ENCODE measurements at places on chromosomes 2 and 18.

DNA sequence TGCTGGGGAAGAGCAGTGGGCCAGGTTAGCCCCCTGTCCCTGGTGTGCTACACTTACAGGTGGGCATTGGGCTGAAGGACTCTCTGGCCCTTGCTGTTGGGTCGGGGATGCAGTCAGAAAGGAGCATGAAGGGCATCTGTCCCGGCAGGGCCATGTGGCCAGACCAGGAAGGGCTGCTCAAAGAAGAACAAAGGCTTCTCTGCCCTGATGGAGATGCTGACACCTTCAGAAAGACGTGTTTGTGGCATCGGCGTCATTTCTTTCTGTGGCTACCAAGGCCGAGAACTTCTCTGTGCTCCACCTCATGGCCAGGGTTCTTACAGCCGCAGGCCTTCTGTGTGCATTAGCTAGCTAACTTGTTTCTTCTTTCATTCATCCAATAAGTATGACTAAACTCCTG is 239.1 kb downstream of the FAM210A start:
- no peak for DNase-seq

GRCh38 chr2:236605345-236605734 is 35.7 kb downstream of the ACKR3 start:
- no peak for DNase-seq

DNA sequence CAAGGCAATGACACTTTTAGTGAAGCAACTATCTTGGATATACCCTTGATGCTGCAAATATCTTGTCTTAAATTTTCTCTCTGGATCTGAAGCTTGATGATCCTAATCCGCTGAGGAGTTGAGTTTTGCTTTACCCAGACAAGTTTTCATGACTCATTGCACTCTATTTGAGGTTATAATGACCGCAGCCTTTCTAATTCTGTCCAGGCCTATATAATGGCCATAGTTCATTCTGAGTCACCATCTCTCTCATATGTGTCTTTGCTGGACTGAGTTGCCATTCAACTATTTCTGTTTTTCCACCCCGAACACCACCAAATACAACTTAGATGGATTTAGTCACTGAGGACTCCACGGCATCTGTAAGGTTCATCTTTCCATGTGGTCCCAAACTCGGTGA is 802.1 kb upstream of the FAM98A start:
- no peak for DNase-seq

DNA sequence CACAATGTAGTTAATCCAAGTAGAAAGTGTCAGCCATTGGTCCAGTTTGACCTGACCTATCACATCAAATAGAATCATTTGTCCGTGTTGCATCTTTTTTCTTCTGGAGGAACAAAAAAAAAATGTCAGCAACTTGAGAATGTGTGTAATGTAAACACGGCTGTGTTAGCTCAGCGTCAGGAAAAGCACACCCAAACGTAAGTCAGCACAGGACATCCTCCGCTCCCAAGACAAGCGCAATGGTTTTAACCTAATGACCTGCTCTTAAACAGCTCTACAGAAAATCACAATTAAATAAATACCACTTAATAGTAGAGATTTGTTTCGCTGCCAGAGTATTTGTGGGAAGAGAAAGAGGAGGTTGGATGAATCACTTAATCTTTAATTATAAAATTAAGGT is 59.4 kb downstream of the OSR1 start:
- DNase-seq, result no peak

- DNase-seq, result no peak
These were observed 534.1 kb downstream of the CNTNAP5 start for GRCh38 chr2:124559236-124559635.

DNA sequence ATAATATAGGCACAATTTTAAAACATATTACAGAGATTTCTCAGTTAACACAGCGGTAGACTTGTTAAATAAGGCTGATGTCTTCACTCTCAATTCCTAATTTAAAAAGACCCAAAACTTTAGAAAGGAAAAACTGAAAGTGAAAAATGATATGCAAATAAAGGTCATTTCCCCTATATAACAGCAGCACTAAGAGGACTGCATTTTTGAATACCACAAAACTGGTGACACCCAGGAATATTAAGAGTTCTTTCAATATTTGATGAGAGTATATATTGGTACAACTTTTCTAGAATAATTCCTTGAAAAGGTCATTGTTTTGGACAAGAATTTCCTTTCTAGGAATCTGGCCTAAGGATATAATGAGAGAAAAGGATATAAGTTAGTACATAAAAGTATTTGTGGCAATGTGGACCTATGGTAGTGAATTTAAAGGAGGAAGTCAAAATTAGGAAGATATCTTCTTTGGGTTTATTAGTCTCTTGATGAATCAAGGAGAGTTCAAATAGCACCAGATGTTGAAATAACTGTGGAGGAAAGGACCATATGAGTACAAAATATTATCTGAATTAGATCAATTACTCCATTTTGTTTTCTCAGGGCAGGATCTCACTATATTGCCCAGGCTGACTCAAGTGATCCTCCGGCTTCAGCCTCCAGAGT is 70.3 kb downstream of the TMEM237 start:
- no peak for DNase-seq

- no peak for DNase-seq
These were observed 34.9 kb downstream of the SCN1A start for GRCh38 chr2:166092889-166093288.

- no peak for DNase-seq
These were observed 61.7 kb upstream of the LCLAT1 start for GRCh38 chr2:30385327-30385726.

- DNase-seq, result no peak
These were observed 508 bp upstream of the TUBA4B start for GRCh38 chr2:219252570-219252899.

DNA sequence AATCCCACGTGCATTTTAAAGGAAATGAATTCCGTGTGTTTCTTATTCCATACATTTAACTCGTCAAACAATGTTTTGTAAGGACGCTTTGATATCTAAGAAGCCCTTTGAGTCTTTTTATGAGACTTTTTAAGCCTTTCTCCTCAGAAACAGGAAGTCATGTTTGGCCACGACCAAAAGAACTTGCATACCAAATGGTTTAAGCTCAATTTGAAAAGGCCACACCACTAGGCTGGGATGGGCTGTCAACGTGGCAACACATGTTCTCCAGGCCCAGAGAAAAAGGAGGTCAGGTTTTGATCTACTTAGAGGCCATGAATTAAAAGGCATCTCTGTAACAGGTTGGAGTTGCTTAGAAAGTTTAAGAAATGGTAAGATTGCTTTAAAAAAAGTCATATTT is 441.8 kb downstream of the CMPK2 start:
- DNase-seq, result no peak

GRCh38 chr2:23636426-23636825 is 251.4 kb downstream of the KLHL29 start:
- no peak for DNase-seq

GRCh38 chr2:176074919-176075425 is 8.8 kb downstream of the EVX2 start:
- DNase-seq, result no peak

- DNase-seq, result no peak
These were observed 14.9 kb downstream of the SLC39A6 start for GRCh38 chr18:36114251-36114650.

GRCh38 chr18:30072609-30073385 is 969.7 kb downstream of the DSC3 start:
- no peak for DNase-seq

- DNase-seq, result no peak
These were observed 2.8 kb downstream of the SP9 start for GRCh38 chr2:174337337-174338146.

DNA sequence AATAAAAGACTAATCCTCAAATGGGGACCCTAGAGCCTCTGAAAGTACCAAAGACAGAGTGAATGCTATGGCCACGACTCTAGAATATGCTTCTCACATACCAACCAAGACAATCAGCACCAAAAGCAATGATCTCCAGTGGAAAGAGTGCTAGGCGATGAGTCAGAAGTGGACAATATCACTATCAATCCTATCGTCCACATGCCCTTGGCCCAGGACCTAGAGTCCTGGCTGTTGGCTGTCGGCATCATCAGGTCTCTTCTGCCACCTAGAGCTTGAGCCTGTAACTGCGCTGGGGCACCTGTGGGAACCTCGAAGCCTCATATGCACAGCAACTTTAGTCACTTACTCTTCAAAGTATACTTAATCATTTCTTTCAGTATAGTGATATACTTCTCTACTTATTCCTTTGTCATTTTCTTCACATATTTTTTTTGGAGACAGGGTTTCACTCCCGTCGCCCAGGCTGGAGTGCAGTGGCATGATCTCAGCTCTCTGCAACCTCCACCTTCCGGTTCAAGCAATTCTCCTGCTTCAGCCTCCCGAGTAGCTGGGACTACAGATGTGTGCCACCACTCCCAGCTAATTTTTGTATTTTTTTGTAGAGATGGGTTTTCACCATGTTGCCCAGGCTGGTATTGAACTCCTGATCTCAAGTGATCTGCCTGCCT is 29.7 kb downstream of the NOL10 start:
- no peak for DNase-seq

GRCh38 chr18:59547581-59548182 is 149.5 kb downstream of the CCBE1 start:
- no peak for DNase-seq

DNA sequence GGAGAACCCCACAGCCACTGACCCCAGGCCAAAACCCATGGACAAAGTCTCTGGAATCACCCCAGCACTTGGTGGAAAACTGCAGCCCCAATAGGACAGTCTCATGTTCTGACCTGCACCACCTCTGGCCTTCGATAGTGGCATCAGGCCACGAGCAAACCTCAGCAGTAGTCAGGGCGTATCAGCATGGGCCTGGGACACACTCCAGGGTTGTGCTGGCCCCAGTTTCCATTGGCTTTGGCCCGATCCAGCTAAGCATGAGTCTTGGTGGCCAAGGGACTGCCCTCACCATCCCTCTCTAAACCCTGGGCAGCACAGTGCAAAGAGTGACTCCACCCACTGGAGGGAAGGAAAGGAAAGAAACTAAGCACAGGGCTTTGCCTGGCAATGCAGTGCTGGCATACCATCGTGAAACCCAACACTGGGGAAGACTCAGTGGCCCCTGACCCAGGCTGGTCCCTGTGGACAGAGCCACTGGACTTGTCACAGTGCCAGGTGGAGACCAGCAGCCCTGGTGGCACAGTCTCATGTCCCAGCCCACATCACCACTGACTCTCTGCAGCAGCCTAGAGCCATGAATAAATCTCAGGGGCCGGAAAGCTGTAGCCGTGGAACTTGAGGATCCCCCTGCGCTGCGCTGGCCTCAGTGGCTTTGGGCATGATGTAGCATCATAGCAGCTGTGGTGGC is 46.3 kb downstream of the ZNF519 start:
- no peak for DNase-seq

GRCh38 chr2:1082456-1083205 is 132.0 kb downstream of the SNTG2 start:
- no peak for DNase-seq

- DNase-seq, result no peak
These were observed 313.8 kb downstream of the MTX2 start for GRCh38 chr2:176582990-176583481.

DNA sequence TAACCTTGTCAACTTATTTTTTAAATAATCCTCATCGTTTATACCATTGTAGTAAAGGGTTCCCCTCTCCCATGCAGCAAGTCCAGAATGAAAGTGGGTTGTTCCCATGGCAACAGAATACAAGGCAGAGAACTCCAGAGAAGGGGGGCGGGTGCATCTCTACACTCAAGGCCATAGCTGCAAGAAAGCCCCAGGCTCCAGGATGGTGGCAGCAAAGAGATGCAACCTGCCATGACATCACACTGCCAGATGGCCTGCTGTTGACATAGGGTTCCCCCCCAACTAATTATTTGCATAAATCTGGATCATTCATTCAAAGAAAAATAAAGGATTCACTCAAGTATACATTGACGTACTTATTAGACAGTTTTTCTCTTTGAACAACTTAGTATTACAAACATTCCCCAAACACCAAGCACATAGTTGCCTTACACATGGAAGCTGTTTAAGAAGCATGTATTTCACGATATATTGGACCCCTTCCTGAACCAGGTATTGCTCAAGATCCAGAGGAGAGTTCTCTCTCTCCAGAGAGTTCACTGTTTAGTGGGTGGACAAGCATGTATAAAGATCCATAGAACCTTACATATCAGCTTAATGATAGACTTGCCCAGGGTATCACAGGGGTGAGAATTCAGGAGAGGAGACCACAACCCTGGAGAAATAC is 87.4 kb upstream of the KLF7 start:
- no peak for DNase-seq

- DNase-seq, result no peak
These were observed 235.1 kb downstream of the ANKRD36B start for GRCh38 chr2:97354576-97354975.

DNA sequence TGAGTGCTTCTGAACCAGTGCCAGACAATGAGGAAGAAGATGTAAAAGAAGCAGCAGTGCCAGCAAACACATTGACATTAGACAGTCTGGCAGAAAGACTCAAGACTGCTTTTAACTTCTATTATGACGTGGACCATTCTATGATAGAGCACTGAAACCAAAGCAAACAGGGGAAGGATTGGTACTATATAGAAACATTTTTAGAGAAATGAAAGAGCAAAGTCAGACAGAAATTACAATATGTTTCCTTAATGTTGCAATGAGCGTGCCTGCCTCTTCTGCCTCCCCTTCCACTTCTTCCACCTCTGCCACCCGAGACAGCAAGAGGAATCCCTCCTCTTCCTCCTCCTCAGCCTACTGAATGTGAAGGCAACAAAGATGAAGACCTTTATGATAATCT is 39.7 kb downstream of the DHX57 start:
- no peak for DNase-seq

DNA sequence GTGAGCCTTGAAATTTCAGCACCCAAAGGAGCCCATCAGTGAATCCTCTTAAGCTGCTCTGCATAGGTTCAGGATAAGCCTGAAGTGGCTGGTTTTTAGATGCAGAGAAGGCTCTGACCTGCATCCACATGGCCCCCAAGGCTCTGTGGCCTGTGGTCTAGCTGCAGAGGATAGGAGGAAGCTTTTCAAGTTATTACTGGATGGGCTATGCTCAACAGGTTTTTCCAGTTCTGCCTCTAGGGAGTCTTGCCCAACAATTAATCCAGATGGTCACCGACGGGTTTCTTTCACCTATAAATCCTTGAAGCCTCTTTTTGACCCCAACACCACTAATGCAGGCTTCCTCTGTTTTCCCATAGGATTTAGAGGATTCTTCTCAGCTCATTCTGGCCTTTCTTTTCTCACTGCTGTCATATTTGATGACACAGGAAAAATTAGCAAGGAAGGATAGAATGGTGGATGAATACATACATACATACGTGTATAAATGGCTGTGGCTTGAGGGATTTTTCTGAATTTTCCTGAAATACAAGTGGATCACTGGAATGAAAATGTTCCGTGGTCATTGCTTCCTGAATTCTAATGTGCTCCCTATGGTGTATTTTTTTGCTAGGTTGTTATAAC is 52.2 kb upstream of the BCL2L11 start:
- no peak for DNase-seq

DNA sequence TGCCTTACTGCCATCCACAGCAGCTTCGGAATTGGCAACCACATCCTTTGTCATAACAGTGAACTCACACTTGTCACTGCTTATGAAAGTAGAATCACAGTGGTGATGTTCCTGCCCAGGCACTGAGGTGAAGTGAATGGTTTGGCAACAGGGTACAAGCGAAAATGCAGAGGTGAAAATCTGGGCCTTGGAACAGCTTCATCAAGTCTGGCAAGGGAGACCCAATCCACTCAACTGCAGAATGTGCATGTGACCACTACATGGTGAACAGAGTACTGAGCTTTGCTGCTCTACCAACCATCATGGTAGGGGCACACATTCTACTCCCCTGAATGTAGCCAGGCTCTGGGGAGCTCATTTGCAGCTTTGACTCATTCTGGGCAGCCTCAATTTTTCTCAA is 15.0 kb upstream of the SKA1 start:
- DNase-seq, result no peak

GRCh38 chr2:181008407-181008806 is 28.0 kb downstream of the UBE2E3 start:
- DNase-seq, result no peak
